ENCODE measurements at places on chromosomes 1 and 21. TPM values are rescaled to one million over a fixed set of nuclear protein-coding genes. Genes with fewer than 3 reads are reported as not detected.

- DNase-seq: no peak
These were observed 3.9 kb downstream of the KRTAP19-8 start for GRCh38 chr21:31034378-31034777.

GRCh38 chr1:220732137-220732536, 16.0 kb upstream of the MTARC2 start:
- no peak for DNase-seq

- no peak for DNase-seq
These were observed 1.5 kb downstream of the CD58 start for GRCh38 chr1:116569381-116569670.

DNA sequence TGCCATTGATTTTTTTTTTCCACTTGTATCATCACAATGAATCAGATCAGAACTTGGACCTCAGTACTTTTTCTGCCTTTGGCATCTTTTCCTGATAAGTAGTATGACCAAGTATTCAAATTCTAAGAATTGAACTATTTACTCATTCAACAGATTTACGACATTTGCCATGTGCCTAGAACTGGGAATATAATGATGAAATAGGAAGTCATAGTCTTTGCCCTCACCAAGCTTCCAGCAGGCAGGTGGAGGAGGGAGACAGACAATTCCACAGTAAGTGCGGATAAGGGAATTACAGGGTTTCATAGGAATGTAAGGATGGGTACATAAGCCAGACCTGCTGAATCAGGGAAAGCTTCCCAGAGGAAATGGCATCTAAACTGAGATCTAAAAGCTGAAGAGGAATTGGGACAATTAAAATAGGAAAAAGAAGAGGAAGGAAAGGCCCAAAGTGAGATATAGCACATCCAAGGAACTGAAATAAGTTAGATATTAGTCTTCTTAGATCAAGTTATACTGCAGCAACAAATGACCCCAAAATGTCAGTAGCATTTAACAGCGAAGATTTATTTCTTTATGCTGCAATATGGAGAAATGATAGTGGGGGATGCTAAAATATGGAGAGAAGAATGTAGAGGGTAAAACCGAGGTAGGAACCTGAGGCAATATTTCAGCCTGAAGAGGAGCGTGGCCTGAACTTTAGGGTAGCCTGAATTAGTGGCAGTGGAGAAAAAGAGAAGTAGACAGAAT, 5.3 kb upstream of the DDX59 start:
- no peak for DNase-seq

DNA sequence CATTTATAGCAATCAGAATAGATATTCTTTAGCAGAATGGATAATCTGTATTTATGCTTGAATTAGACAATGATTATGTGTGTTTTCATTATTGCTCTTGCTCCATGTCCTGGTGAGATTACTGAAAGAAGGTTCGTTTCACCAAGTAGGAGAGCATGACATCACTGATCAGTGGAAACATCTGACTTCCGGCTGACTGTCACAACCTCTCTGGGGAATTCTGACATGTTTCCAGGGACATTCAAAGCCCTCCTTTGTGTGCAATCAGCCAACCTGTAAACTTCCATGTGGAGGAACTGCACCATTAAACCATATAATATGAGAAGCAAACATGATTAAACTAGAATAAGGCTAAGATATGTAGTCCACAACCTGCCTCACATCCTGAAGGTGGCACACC, 424.8 kb upstream of the ADGRL4 start:
- no peak for DNase-seq

DNA sequence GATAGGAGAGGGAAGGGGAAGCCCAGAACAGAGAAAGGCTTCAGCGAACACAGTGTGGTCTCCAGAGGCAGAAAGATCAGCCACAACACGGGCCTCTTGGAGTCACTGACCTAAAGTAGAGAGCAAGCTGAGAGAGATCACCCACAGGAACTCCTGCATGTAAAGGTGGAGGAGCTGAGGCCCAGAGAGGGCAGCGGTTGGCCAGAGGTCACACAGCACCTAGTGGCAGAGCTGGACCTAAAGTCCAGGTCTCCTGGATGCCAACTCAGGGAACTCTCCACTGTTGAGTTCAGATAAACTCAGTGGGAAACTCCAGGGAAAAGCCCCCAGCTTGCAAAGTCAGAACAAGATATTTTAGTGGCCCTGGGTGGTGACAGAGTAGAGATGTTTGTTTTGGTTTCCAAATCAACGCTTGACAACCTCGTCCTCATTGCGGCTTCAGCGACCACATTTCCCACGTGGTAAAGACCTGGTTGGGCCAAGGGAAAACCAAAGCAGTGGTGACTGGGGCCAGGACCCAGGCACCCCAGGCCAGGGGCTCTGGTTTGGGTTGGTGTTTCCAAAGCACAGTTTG, 4.6 kb downstream of the IFFO2 start:
- no peak for DNase-seq

DNA sequence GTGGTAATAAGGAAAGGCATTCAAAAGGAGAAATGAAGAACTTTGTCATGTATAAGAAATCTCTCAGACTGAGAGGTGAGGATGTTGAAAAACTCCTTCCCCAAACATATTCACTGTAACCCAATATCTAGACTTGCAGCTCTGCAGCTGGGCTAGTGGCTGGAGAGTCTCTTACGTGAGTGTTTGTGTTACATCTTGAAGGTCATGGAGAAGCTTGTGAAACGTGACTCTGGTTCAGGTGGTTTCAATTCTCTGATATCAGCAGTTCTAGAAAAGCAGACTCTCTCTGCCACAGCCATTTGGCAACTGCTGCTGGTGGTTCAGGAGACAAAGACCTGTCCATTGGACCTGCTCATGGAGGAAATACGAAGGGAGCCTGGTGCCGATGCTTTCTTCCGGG, 55.0 kb upstream of the EPHA8 start:
- no peak for DNase-seq

GRCh38 chr1:174902531-174903099, 97.1 kb upstream of the CACYBP start:
- DNase-seq: peak; percentile 52

DNA sequence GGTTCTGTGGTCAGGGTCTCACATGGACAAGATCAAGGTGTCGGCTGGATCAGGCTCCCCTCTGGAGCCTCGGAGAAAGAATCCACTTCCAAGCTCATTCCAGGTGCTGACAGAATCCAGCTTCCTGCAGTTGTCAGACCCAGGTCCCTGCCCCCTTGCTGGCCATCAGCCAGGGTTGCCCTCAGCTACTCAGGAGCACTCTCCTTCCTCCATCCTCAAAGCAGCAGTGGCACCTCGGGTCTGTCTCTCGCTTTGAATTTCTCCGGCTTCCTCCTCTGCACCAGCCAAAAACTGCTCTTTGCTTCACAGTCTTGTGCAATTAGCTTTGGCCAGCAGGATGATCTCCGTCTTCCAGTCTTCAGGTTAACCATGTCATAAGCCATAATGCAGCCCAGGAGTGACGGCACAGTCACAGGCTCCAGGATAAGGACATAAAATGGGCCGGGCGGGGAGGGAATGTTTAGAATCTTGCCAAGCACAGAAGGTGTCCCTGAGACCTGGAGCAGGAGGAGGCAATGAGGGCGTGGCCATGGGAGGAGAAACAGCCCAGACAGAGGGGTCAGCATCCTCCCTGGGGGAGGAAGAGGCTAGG, 79.4 kb upstream of the SLC25A33 start:
- no peak for DNase-seq

- DNase-seq: peak; percentile 20
These were observed 66.8 kb upstream of the SLC44A3 start for GRCh38 chr1:94753171-94753972.

GRCh38 chr1:8020032-8020431, 6.1 kb downstream of the ERRFI1 start:
- DNase-seq: peak; percentile 76

- no peak for DNase-seq
These were observed 133.7 kb downstream of the PTPN14 start for GRCh38 chr1:214417545-214418210.

DNA sequence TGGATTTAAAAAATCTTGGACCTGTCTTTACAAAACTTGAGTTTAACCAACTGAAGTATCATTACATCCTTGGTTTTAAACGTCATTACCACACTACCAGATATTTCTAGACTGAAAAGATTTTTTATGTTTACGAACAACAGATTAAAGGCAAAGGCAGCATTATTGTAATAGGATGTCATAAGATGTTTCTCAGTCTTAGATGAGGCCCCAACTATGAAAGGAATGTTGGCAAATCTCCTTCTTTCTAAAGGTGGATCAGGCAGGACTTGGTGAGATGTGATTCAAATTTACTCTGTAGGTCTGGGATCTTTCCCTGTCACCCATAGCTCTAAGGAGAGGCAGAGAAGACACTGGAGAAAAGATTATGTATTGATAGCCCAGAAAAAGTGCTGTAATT, 417.9 kb downstream of the PTBP2 start:
- no peak for DNase-seq

DNA sequence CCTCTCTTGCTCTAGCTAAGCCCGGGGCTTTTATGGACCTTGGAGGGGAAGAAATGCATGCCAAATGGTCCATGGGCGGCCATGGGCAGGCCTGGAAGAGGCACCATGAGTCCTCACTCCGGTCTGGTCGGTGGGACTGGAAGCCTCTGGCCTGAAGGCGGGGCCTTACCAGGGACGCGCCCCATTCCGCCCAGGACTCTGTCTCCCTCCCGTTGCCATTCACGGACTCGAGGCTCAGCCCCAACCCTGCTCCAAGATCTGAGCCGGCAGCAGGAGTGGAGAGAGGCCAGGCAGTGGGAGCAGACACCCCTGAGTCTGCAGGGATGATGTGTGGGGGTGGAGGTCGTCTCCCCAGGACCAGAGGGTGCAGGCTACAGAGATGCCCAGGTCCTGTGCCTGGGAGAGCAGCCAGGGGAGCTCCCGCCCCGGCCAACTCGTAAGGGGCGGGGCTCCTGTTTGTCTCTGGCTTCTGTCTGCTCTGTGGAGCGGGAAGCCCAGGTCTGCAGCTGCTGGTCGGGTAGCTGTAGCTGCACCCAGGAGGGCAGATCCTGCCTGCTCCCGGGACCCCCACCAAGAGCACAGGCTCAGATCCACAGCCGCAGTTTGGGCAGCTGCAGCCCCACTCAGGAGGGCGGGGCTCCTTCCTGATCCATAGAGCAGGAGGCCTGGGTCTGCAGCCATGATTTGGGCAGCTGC, 8.3 kb upstream of the KANK4 start:
- DNase-seq: no peak

- DNase-seq: no peak
These were observed 135.9 kb downstream of the FGGY start for GRCh38 chr1:59432531-59433439.

- no peak for DNase-seq
These were observed 49.6 kb downstream of the KCNK2 start for GRCh38 chr1:215132156-215132555.

DNA sequence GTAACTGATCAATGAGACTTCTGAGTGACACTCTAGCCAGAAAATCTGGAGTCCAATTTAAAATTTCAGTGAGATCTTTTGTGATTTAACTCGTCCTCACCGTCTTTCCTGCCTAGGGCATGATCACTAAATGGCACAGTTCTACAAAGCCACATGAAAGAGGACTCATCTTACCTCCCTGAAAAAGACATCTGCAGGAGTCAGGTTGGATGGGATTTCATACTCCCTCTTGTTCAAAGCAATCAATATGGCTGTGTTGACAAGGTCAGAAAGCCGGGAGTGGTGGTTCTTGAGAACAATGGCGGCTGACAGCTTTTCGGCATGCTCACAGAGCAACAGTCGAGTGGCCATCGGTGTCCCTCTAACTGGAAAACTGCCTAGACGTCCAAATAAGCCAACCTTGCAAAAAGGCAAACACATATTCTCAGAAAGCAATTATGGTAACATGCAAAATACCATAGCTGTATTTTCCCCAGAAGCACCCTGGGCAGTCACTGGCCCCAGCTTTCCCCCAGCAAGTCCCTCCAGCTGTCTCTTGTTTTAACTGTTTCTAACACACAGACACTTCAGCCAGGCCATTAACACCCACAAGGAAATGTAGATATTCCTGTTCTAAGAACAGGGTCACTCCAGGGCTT, 36.6 kb upstream of the ACTA1 start:
- DNase-seq: no peak

GRCh38 chr1:56457756-56458375, 121.5 kb downstream of the PLPP3 start:
- DNase-seq: no peak

DNA sequence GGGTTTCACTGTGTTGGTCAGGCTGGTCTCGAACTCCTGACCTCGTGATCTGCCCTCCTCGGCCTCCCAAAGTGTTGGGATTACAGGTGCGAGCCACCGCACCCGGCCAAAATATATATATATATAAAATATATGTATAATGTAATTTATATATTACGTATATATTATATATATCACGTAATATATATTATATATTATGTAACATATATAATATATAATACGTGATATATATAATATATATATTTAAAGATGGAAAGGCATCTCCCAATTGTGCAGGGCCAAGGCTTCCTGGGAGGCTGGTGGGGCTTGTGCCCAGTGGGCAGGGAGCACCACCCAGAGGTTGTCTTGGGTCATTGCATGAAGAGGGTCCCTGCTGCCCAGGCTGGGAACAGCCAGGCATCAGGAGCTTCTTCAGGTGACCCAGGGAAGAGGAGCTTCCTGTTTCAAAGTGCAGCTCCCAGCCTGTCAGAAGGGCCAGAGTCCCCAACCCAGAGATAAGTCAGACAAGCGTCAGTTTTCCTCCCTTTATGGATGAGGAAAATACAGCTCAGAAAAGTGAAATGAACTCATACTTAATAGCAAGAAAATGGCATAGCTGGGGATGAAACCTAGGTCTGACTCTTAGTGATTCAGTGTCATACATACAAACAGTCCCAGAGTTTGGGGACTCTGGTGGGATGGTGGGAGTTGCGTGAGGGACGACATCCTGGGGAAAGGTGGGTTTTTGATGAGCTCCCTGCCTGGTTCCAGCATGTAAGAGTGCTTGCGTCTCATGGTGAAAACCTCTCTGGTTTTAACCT, 12.0 kb downstream of the UBE2Q1 start:
- DNase-seq: peak; percentile 48

DNA sequence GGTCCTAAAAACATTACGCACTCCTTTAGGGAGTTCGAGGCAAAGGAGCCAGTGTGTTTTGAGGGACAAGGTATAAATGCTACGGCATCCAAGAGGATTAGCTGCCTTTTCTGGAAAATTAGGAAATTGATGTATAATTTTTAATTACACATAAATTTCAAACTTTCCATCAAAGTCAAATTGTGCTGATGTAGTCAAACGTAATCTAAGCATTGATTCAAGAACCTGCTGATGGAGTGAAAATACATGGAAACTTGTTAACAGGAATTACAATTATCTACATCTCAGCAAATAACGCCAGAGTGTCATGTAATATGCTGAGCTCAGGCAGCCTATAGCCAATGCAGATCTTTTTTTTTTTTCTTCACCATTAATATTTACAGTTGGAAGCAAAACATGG, 194.5 kb downstream of the CRB1 start:
- no peak for DNase-seq

LRRC41 gene
- 72.5 TPM for total RNA-seq

TAGLN2 gene
- 205 TPM for total RNA-seq

EFCAB7 gene
- 12.2 TPM for total RNA-seq

NEXN gene
- 36.5 TPM for total RNA-seq

ZBTB37 gene
- total RNA-seq: 13.0 TPM

FGR gene
- total RNA-seq: 7.6 TPM

SNRPE gene
- total RNA-seq: 57.7 TPM

CD244 gene
- 1.5 TPM for total RNA-seq

SH3GLB1 gene
- 65.7 TPM for total RNA-seq

SYNC gene
- total RNA-seq: 17.4 TPM
